ENCODE measurements at places on chromosomes 3 and 15. TPM values are rescaled to one million over a fixed set of nuclear protein-coding genes. Genes with fewer than 3 reads are reported as not detected.

The CAND2 gene
- 18.2 TPM for total RNA-seq

The TUSC7 gene
- total RNA-seq: not detected

The WDR49 gene
- 48.5 TPM for total RNA-seq

The SKOR1 gene
- total RNA-seq: 14.9 TPM

GRCh38 chr3:183650554-183650953, 15.1 kb downstream of the KLHL24 start:
- DNase-seq: no peak

DNA sequence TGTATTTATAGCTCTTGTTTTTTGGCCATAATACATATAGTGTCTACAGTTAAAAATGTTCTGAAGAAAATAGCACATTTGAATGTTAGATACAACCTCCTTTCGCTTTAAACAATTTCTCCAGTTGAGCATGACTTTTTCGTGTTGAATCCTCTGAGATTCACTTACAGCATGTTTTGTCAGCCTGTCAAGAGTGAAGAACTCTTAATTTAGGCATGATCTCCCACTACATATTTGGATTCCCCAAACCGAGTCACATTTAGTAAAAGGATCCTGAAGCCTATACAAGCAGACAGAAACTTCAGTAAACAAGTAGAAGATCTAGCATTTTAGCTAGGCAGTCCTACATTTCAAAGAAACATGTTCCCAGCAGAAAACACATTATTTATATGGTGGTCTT, 796.6 kb downstream of the MCTP2 start:
- DNase-seq: no peak

GRCh38 chr3:165439765-165440164, 243.6 kb upstream of the SLITRK3 start:
- DNase-seq: no peak

DNA sequence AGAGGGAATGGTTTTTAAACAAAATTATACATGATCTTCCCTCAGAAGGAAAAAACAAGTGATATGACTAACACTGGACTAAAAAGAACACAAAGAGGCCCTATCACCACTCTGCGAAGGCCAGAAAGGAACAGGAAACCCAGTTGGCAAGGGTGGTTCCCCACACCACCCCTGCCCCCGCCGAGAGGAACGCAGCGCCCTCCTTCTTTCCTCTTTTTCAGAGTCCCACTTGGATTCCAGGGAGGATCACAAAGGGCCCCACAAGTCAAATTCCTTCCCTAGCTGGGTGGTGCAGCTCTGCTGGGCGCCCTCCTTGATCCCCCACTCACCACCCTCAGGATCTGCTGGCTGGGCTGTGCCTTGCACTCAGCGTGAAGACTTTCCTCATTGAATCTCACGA, 29.8 kb downstream of the PLA1A start:
- DNase-seq: no peak

- DNase-seq: no peak
Measured at GRCh38 chr3:126509597-126510307, 7.8 kb downstream of the UROC1 start.

The ROBO2 gene
- total RNA-seq: 236 TPM

DNA sequence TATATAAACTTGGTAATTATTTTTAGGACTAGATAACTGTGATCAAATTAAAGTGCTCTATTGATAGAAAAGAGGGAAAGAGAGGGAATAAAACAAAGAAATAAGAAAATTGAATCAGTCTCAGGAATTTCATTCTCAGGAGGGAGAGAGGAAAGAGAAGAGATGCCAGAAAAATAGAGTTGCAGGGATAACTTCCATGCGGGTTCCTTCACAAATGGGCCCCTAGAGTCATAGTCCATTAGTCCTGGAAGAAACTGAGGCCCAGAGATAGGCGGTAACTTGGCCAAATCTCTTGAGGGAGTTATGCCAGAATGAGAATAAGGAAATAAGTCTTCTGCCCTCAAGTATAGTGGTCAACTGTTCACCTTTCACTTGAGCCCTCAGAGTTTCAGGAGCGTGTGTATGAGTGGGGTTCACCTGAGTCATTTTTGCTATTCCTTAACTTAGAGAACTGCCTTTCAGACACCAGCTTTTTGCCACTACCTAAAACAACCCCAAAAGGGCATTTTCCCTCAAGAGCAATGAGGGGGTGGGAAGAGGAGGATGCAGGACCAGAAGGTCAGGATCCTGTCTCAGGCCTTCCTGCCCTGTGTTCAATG, 192.6 kb downstream of the MEX3B start:
- DNase-seq: no peak

GRCh38 chr15:39367596-39367995, 213.3 kb upstream of the THBS1 start:
- DNase-seq: no peak

DNA sequence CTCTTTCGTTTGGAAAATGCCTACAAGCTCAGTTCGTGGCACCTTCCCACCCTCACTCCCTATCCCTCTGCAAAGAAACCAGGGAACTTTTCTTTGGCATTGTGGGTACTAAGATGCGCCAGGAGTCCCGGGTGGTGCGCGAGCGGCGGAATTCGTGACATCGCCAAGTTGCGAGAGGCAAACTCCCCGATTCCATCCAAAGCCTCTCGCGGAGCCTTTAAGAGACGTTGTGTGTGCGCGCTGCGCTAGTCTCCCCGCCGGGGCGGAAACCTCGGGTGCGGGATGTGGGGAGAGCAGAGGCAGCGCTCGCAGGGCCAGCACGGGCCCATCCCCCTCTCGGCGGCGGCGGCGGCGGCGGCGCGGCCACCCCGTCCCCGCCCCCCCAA, 443 bp upstream of the NR2F2 start:
- no peak for DNase-seq

DNA sequence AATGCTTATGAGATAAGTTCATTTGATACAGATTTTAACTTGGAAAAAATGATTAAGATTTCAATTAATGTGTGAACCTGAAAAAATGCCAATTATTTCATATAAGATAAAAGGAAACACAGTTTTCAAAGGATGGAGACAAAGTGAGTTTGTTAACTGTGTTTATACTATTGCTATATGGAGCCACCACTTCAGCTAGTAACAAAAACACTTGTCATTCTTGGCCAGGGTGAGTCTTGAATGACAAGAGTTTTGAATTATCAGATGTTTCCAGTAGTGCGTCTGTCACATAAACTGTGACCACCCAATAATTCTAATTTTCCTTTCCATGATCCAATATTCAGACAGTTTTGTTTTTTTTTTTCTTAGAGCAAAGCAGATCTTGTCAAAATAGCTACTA, 78.0 kb upstream of the GADL1 start:
- DNase-seq: no peak

DNA sequence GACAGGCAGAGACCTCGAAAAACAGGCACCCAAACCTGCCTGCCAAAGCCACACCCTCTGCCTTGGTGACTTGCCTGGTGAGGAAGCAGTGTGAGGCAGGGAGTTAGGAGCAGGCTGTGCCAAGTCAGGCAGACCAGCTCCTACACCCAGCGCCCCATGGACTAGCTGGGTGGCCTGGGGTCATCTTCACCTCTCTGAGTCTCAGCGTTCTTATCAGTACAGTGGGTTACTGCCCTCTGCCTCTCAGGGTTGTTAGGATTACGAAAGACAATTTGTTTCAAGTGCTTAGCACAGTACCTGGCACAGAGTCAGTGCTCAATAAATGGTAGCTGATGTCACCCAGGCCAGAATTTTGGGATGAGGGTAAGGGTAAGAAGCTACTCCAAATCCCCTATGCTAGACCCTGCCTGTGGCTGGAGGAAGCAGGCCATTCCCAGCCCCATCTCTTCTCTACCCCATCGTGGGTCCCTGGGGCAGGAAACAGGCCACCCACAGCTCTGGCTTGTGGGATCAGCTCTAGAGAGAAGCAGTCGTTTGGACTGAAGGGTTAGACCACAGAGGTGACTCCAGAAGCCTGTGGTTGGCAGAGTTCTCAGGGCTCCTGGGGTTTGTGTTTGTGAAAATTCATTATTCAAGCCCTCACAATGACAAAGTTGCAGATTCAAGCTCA, 10.1 kb downstream of the SLC51B start:
- no peak for DNase-seq

The P2RY14 gene
- 0.91 TPM for total RNA-seq

The FBN1 gene
- total RNA-seq: 38.6 TPM
